ENCODE measurements at places on chromosomes 1 and 21.

DNA sequence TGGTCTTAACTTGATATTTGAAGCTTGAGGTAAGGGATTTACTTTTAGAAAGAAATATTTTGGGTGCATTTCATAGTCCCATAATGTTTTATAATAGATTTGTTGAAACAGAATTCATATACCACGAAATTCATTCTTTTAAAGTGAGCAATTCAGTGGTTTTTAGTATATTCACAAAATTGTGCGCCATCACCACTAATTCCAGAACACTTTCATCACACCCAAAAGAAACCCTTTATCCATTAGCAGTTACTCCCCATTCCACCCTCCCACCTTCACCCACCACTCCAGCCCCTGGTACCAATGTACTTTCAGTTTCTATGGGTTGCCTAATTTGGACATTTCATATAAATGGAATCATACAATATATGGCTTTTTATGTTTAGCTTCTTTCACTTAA, 38.9 kb upstream of the DMRTB1 start:
- no peak overlapping the region for H3K4me3 ChIP-seq
- peaks cover 28% of the 10 kb centered on the region for H3K27me3 ChIP-seq
- no peaks in the 10 kb centered on the region for H3K4me1 ChIP-seq
- H3K27ac ChIP-seq = no peak overlapping the region

DNA sequence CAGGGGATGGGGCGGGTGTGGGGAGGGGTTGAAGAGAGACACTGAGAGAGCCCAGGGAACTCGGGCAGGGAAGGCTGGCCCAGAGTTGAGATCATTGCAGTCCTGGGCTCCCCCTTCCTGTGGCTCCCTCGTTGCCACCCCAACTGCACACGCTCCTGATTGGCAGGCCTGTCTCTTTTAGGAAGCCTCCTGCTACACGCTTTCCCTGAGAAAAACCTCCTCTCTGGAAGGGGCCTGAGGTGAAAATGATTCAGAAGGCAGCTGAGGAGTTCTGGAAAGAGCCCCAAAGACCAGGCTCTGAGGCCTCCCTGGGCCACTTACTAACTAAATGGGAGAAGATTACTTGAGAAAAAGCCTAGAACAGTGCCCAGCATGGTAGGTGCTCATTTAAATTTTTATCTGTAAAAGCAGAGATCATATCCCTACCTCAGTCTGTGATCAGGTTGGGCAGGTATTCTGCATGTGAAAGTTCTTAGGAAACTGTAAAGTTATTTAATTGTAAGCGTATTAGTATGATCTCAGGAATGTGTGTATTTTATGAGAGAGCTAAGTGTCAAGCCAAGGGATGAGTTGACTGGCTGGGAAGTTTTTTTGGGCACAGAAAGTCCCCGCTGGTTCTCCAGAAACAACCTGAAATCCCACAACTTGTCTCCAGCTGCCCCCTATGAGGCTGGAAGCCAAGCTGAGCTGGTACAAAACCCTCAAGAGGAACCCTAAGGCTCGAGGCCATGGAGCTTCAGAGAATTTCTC, 65.2 kb upstream of the EPS8L3 start:
- DNase-seq = no peak
- H3K27me3 ChIP-seq = no peaks in the 10 kb centered on the region
- H3K4me1 ChIP-seq = peaks cover 9% of the 10 kb centered on the region
- no peaks in the 10 kb centered on the region for H3K36me3 ChIP-seq
- no peak overlapping the region for H3K4me3 ChIP-seq

- H3K4me1 ChIP-seq = peaks cover 75% of the 10 kb centered on the region
- no peak overlapping the region for H3K4me3 ChIP-seq
- peak overlapping the region; percentile 3 for H3K27ac ChIP-seq
These were observed 176.3 kb upstream of the SGIP1 start for GRCh38 chr1:66357478-66358197.

DNA sequence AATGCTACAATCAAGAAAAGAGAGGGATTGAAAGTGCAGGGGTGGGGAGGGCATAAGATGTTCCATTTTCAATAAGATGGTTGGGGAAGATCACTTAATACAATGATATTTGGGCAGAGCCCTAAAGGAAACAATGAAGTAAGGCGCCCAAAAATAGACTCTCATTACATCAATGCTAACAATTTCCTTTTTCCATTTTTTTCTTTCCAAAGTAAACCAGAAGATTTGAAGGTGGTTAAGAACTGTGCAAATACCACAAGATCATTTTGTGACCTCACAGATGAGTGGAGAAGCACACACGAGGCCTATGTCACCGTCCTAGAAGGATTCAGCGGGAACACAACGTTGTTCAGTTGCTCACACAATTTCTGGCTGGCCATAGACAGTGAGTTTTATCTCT, 16.8 kb downstream of the IFNAR2 start:
- H3K4me3 ChIP-seq = no peak overlapping the region
- peak overlapping the region; percentile 21 for H3K27ac ChIP-seq
- peaks cover 38% of the 10 kb centered on the region for H3K36me3 ChIP-seq
- peaks cover 41% of the 10 kb centered on the region for H3K4me1 ChIP-seq
- DNase-seq = no peak

- H3K36me3 ChIP-seq = no peaks in the 10 kb centered on the region
- H3K4me1 ChIP-seq = no peaks in the 10 kb centered on the region
- DNase-seq = no peak
- H3K4me3 ChIP-seq = no peak overlapping the region
- no peaks in the 10 kb centered on the region for H3K27me3 ChIP-seq
These were observed 89.0 kb downstream of the UBE2U start for GRCh38 chr1:64292399-64292798.

DNA sequence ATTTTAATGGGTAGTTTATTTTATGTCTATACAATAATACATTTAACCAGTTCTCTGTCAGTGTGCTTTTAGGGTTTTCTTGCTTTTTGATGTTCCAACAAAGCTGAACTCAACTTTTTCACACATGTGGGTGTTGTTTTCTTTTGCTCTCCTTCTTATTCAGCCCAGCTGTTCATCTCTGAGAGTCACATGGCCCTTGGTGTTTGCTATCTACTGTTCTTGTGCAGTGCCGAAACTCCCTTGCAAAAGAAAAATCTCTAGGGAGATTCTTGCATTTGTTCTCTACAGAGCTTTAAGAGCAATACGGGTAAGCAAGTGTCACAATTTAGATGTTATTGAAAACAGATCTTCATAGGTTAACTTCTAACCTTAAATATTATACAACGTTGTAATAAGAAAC, 281.1 kb upstream of the CXADR start:
- H3K27me3 ChIP-seq = no peaks in the 10 kb centered on the region
- DNase-seq = no peak
- H3K4me1 ChIP-seq = no peaks in the 10 kb centered on the region

DNA sequence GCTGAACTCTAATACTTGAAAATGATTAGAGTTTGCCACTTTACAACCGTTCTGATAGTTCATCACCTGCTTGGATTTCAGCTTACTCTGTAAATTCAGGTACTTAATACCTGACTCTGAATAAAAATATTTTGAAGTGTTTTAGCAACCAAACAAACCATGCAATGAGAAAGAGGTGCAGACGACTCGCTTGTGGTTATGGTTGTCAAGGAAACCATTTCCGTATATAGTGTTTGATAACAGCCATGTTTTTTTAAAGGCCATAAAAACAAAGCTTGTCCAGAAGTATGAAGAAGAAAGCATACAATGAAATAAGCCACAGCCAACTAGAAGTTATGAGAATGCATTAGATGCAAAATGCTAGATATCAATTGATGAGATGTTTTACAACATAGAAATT, 167.2 kb upstream of the HMCN1 start:
- H3K36me3 ChIP-seq = no peaks in the 10 kb centered on the region
- no peak overlapping the region for H3K4me3 ChIP-seq

DNA sequence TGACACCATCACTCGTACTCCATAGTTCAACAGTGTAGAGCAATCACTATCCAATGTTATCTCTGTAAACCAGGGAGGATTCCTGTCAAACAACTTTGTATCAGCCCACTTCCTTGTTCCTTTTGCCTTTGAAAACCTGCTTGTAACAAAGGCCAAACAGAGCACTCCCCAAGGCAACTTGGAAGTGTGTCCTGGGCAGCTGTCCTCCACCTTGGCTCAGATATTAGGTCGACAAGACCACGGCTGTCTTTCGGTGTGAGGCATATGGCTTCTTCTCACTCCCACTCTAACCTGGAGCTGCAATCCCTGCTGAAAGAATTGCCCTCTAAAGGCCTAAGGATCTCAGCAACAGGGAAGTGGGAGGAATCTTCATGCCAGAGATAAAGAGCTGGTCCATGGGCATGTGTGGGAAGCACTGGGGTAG, 66.7 kb downstream of the ITPKB start:
- H3K4me1 ChIP-seq = peaks cover 59% of the 10 kb centered on the region
- H3K4me3 ChIP-seq = no peak overlapping the region
- no peaks in the 10 kb centered on the region for H3K27me3 ChIP-seq

DNA sequence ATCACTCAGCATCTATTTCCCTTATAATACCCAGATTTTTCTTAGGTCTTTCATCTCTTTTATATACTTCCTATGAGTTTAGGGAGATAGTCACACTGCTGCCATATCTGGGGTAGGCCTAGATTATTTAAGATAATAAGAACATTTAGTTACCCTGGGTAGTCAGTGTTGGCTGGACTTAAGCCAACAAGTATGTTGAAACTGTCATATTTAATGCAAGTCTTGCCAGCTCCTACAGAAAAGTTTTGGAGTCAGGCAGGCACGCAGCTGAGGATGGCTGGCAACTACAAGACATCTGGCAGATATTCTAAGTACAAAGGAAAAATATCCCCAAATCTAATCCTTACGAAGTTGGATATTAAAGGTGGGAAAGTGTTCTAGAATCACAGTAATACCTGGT, 19.2 kb upstream of the DEPDC1 start:
- no peak for DNase-seq
- no peaks in the 10 kb centered on the region for H3K36me3 ChIP-seq
- H3K27me3 ChIP-seq = no peaks in the 10 kb centered on the region
- no peak overlapping the region for H3K27ac ChIP-seq
